Stimulated activated CD8-positive, alpha-beta memory T cell treated with anti-CD3 and anti-CD28 coated beads, Interleukin-7, amount 100 ng/mL, for 4 hours (primary cell): ENCODE measurements at places on chromosomes 7 and 10.

DNA sequence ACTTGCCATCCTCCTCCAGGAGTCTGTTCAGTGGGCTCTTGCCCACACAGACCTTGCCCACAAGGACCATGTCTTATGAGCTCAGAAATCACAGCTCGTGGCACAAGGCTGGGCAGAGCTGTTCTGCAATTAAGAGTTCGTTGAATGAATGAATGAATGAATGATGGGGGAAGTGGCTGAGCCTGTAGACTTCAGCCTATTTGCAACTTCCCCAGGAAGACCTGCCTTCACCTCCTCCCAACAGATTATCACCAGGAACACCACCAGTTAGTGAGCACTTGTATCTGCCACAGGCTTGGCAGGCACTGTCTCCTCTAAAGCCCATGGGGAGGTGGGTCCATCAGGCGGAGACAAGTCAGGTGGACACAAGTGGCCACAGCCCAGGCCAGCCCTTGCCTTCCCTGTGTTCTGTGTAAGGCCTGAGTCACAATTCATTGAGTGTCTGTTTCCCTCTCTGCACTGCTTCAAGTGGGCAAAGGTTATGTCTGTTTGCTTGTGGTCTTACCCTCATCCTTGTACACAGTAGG, 1.8 kb upstream of the FGF8 start:
- DNase-seq, result no peak

- DNase-seq, result no peak
These were observed 6.7 kb downstream of the TES start for GRCh38 chr7:116216956-116217571.

DNA sequence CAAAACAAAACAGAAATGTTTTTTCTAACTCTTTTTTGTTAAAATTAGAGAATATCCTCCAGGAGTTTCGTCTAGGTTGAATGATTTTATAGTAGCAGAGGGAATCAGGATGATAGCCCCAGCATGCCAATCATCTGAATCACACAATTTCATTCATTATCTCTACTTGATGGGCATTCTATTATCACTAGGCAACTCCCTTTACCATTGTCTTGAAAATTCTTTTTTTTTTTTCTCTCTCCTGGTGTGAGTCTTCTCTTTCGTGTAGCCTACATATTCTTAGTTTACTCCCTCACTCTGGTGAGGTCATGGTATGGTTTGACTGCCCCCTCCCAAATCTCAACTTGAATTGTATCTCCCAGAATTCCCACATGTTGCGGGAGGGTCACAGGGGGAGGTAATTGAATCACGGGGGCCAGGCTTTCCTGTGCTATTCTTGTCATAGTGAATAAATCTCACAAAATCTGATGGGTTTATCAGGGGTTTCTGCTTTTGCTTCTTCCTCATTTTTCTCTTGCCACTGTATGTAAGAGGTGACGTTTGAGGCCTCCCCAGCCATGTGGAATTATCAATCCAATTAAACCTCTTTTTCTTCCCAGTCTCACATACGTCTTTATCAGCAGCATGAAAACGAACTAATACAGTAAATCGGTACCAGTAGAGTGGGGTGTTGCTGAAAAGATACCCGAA, 105.0 kb downstream of the OTUD1 start:
- DNase-seq, result no peak

DNA sequence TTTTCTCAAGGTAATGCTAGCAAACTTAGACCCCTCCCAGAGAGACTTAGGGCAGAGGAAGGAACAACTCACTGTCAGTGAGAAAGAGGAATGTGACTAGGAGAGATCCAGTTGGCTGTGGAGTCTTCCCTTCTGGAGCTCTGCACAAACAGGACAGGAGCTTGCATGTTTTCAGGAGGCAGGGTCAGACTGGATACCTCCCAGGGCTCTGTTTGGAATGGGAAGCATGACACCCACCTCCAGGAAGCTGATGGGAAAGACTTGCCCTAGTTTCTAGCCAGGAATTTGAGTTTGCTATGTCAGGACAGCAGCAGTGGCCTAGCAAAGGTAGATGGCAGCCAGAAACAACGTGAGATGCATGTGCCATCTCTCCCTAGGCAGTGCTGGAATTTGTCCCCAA, 40.6 kb downstream of the GHRHR start:
- DNase-seq, result no peak

- DNase-seq, result no peak
These were observed 574.8 kb downstream of the ETV1 start for GRCh38 chr7:13414661-13415107.

DNA sequence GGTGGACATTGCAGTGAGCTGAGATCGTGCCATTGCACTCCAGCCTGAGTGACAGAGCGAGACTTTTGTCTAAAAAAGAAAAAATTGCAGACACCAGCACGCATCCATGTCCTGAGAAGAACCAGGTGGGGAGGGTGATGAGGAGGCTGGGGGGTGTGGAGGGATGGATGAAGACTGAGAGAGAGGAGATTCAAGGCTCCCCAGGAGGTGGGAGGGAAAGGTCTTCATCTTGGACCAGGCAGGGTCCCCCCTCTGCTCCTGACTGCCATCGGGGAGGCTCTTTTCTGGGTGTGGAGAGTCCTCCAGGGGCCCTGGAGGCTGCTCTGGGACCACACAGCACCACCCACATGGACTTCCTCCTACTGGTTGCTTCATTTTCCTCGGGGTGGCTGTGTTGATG, 1.5 kb downstream of the SCART1 start:
- no peak for DNase-seq

DNA sequence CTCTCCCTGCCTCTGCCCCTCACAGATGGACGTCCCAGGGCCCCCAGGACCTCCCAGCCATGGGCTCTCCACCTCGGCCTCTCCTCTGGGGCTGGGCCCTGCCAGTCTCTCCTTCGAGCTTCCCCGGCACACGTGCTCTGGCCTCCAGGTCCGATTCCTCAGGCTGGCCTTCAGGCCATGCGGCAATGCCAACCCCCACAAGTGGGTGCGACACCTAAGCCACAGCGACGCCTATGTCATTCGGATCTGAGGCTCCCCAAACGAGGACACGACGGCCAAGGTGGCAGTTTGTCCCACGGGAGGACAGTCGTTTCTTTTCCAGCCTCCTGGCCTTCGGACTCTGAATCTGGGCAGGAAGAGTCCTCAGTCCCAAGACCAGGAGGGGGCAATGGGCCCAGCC, 5.2 kb downstream of the AP4M1 start:
- no peak for DNase-seq

DNA sequence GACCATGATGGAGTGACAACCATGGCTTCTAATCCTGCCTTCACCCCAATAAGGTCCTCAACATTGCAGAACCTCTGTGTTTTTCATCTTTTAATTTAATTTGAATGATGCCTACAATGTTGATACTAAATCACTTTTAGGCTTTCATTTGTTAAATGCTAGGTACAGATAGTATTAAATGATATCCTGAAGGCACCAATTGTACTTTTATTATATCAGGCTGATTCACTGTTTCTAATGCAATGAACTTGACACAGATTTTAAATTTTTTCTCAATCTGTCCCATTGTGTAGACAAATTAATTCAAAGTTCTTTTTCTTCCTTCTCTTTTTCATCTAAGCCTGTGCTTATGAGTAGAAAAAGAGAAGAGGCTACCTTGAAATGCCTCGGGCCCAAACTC, 5.2 kb downstream of the EPDR1 start:
- DNase-seq, result no peak

- DNase-seq, result no peak
These were observed 1660.3 kb upstream of the LRRTM3 start for GRCh38 chr10:65265451-65265954.

GRCh38 chr7:82729172-82730030, 285.8 kb upstream of the CACNA2D1 start:
- no peak for DNase-seq

GRCh38 chr10:77406764-77407430, 230.7 kb downstream of the KCNMA1 start:
- DNase-seq, result no peak

- DNase-seq, result no peak
These were observed 12.4 kb downstream of the PAPOLB start for GRCh38 chr7:4849390-4849789.

DNA sequence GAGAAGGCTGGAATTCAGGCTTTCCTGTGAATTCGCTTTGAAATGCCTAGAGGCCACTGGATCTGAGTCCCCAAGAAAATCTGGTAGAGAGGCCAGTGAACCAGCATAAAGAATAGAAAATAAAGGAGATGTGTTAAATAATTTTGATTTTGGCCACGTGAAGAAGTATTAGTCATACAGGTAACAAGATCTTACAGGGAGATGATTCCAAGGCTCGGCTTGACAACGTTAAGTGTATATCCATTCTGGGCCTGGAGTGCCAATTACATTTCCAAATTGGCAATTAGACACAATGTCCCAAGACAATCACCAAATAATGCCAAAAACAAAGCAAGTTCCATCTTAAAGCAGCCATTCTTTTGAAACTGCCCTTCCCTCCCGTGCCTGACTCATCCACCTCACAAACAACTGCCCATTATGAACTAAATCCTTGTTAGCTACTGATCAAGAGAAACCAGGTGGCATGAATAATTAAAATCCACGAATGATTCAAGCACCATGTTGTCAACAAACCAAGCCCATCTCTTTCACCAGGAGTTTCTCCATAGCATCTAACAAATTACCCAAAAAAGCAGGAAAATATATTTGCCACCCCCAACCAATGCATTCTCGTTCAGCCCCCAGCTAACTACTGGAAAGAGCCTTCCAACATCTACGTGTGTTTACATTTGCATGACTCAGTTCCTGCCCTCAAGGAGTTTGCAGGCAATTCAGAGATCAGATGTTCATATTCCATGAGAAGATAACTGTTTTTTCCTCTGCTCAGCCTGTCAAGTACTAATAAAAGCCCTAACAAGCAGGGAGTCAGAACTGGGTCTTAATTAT, 8.5 kb downstream of the KCNMA1 start:
- no peak for DNase-seq

GRCh38 chr10:42866115-42866995, 83.8 kb downstream of the BMS1 start:
- DNase-seq, result peak; percentile 23

- no peak for DNase-seq
These were observed 1.9 kb downstream of the AUTS2 start for GRCh38 chr7:69599955-69600709.

- no peak for DNase-seq
These were observed 3.3 kb downstream of the MINPP1 start for GRCh38 chr10:87507879-87508483.

- no peak for DNase-seq
These were observed 897.2 kb downstream of the CNTNAP2 start for GRCh38 chr7:147013825-147014224.

- DNase-seq, result no peak
These were observed 267.0 kb downstream of the FRMD4A start for GRCh38 chr10:14063531-14064285.

DNA sequence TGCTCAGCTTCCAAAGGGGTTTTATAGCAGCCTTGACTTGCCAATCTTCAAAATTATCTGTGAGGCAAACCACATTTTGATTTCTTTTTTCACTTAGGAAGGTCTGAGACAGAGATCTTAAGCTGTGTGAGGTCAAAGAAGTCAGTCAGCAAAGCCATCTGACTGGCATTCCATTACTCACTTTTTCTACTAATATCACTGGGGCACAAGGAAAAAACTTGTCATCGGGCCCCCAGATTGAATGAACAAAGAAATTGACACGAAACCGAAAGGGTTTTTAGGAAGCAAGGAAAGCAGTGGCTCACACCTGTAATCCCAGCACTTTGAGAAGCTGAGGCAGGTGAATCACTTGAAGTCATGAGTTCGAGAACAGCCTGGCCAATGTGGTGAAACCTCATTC, 78.5 kb upstream of the FRMD4A start:
- peak; percentile 30 for DNase-seq

DNA sequence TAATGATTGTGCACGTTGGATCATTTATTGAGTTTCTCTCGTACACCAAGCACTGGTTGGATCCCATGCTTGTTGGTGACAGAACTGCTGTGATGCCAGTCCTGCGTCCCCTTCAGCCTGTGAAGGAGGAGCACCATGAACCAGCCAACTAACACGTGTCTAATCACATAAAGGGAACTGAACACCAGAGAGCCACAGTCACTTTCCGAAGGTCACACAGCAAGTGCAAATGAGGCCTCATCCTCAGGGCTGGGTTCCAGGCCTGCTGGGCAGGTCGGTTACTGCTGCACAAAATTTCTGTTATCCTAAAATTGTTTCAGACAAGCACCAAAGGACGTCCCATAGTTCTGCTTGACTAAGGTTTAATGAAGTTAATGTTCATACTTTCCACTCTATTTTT, 332.0 kb upstream of the ZNF32 start:
- no peak for DNase-seq

GRCh38 chr7:3234851-3235250, 66.2 kb upstream of the SDK1 start:
- no peak for DNase-seq

DNA sequence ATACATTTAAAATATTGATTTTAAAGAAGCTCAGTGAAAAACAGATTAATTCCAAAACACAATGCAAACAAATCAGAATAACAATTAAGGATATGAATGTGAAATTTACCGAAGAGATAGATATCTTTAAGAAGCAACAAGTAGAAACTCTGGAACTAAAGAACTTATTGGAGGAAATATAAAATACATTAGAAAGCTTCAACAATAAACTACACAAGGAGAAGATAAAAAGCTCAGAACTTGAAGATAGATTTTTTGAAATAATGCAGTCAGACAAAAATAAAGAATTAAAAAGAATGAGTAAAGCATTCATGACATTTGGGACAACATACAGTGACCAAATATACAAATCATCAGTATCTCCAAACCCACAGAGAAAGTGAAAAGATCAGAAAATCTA, 43.2 kb downstream of the HIBADH start:
- DNase-seq, result no peak

DNA sequence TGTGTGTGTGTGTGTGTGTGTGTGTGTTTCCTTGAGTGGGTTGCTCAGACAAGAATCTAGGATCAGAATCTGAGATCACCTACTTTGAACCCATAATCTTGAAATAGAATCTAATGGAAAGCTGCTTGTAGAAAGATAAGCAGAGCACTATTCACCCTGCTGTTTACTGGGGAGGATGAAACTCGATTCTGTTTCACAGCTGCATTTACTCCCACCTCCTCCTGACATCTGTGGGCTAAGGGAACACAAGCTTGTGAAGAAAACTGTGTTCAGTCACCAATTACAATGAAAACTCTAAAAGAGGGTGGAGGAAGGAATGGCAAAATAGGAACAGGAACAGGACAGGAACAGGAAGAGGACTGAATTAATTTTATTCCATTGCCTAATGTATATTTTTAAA, 269.5 kb downstream of the TSPAN12 start:
- DNase-seq, result no peak

- DNase-seq, result no peak
These were observed 22.7 kb upstream of the GTF2IRD1 start for GRCh38 chr7:74430961-74431466.

GRCh38 chr10:50937230-50937907, 51.9 kb upstream of the A1CF start:
- DNase-seq, result no peak

GRCh38 chr10:129857242-129857960, 106.7 kb downstream of the EBF3 start:
- no peak for DNase-seq
